CD4-positive, CD25-positive, alpha-beta regulatory T cell (primary cell): ENCODE measurements at places on chromosomes 5 and 9.

DNA sequence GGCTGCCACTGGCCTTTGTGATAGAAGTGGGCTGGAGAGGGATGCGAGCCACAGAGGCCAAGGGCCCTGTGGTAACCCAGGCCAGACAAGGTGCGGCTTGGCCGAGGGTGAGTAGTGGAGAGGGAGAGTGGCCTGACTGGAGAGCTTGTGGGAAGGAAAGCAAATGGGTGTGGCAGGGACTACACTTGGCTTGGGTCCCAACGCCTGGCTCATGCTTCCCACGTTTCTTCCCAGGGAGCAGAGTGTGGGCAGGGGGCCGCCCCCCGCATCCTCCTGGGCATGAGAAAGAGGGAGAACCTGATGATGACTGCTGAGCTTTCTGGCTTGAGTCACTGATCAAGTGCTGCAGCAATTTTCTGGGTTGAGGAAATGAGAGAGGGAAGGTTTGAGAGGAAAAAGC, 95.7 kb downstream of the ANKH start:
- no peak for DNase-seq

- DNase-seq = no peak
These were observed 48.8 kb downstream of the PAPPA start for GRCh38 chr9:116202219-116202912.

- DNase-seq = no peak
These were observed 1034.4 kb downstream of the CDH9 start for GRCh38 chr5:26003966-26004365.

DNA sequence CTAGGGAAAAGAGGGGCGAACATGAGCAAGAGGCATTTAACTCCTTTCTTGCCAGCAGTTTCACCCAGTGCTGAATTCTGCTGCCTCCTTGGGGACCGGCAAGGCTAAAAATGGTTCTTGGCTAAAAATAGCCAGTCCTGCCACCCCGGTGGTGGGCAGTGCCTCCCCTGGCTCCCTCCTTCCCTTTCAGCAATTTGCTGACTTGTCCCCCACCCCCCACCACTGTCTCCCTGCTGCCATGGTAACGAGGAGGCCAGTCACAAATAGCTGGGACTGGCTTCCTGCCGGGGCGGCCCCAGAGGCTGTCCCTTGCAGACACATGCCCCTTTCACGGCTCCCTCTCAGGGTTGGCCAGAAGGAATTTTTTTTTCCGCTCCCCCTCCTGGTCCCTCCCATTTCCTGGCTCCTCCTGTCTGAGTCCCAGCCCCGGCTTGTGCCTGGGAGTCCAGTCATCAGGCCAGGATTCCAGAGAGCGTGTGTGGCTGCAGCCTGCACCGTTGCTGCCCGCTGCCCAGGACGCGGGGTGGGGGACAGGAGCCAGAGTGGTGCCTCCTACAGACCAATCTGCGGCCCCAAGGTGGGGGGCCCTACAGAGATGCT, 130.3 kb downstream of the RGS3 start:
- peak; percentile 20 for DNase-seq

GRCh38 chr5:28549588-28549987, 1511.2 kb upstream of the CDH9 start:
- DNase-seq = no peak

DNA sequence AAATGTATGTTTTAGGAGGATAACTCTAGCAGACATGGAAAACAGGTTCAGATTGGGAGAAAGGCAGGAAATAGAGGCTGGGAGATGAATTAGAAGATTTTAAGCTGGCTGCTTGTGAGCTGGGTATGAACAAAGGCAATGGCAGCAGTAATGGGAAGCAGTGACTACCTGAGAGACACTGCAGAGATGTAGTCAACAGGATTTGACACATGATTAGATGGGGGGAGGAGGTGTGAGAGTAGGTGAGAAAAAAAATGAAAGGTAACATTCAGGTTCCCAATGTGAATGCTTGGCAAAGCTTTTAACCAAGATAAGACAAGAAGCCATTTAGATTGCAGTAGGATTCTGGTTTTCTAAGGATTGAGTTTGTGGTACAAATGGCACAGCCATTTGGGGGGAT, 22.8 kb upstream of the IFNE start:
- no peak for DNase-seq

DNA sequence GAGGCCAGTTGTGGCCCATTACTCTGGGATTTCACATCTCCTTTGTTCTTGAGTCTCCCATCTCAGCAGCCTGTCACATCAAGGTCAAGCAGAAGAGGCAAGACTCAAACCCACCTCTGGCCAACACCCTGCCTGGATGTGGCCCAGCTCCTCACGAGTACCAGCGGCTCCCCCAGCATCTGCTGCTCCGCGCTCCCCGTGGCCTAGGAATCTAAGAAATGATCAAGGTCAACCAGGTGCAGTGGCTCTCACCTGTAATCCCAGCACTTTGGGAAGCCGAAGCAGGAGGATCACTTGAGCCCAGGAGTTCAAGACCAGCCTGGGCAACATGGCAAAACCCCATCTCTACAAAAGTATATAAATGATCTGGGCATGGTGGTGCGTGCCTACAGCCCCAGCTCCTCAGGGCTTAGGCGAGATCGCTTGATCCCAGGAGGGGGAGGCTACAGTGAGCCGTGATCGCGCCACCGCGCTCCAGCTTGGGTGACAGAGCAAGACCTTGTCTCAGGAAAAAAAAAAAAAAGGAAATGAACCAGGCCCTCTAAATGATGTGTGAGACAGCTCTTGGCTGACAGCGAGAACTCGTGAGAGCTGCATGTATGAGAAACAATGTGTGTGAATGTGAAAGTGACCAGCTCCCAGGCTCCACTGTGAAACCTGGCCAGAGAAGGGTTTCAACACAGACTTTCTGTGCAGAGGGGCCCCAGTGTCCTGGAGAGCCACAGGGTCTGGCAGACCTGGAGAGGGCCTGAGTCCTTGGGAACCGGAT, 61.6 kb upstream of the ANGPTL2 start:
- no peak for DNase-seq

DNA sequence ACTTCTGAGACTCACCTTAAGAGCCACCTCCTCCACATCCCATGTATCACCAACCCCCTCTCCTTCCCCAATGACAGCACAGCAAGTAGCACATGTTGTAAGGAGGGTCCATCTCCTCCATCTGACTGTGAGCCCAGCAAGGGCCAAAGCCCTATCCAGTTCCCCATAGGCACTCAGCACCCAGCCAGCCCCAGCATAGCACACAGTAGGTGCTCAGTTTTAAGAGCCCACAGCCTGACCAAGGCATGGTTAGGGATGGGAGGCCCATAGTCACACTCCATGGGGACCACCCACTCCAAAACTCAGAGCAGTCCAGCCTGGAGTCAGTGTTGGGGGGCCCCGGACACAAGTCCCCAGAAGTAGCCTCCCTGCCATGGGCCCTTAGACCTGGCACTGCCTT, 205.7 kb downstream of the CDK5RAP2 start:
- no peak for DNase-seq

DNA sequence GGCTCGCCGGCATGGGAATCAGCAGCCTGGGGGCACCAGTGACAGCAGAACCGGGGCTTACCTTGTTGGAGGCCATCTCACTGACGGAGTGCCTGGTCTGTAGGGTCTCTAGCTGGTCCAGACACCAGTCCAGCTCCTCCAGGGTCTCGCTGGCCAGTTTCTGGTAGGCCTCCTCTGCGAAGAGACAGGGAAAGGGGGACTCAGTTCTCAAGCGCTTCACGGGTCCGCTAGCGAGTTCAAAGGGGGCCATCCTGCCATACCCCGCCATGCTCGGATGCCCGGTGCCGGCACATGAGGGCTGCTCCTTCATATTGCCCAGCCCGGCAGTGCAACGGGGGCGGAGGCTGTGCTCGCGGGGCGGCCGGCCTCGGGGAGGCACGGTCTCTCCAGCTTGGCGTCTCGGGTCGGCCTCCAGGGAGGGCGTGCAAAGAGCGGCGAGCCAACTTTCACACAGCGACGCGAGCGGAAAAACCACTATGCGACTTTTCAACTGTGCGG, 456.0 kb downstream of the RAB3C start:
- no peak for DNase-seq

- DNase-seq = no peak
These were observed 1005.0 kb upstream of the CDH10 start for GRCh38 chr5:25649628-25650265.

GRCh38 chr5:16916262-16916878, 19.7 kb downstream of the MYO10 start:
- no peak for DNase-seq

GRCh38 chr5:141945511-141946051, 12.4 kb downstream of the PCDH12 start:
- DNase-seq = no peak

GRCh38 chr5:154220625-154221024, 30.1 kb downstream of the GALNT10 start:
- no peak for DNase-seq

- peak; percentile 74 for DNase-seq
These were observed 2.8 kb downstream of the DCAF12 start for GRCh38 chr9:34123682-34124081.

DNA sequence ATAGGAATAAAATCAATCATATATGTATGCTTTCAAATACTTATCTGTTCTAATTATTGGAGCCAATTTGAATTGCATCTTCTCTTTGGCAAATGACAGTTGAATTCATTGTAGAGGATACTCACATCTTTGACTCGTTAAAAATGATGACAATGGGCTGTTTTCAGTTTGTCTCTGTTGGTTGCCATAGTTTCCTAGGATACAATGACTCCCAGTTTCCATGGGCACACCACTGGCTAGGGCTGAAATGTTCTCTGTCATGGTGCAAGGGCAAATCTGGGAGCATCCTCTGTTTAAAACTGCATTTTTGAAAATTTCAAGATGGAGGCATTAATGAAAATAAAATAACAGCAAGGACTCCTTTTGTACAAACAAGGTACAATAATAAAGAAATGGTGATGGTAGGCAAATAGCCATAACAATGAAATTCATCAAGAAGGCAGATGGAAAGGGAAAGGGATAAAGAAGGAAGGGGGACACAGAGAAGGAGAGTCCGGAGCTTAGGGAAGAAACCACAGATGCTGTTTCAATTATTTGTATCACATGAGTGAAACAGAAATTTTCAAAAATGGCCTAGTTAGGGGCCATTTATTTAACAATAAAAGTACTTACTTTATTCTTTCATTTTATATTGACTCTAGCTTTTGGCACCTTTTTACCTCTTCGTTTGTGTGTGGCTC, 378.8 kb upstream of the SEMA6A start:
- DNase-seq = no peak

GRCh38 chr9:123375469-123376132, 19.6 kb downstream of the CRB2 start:
- no peak for DNase-seq

DNA sequence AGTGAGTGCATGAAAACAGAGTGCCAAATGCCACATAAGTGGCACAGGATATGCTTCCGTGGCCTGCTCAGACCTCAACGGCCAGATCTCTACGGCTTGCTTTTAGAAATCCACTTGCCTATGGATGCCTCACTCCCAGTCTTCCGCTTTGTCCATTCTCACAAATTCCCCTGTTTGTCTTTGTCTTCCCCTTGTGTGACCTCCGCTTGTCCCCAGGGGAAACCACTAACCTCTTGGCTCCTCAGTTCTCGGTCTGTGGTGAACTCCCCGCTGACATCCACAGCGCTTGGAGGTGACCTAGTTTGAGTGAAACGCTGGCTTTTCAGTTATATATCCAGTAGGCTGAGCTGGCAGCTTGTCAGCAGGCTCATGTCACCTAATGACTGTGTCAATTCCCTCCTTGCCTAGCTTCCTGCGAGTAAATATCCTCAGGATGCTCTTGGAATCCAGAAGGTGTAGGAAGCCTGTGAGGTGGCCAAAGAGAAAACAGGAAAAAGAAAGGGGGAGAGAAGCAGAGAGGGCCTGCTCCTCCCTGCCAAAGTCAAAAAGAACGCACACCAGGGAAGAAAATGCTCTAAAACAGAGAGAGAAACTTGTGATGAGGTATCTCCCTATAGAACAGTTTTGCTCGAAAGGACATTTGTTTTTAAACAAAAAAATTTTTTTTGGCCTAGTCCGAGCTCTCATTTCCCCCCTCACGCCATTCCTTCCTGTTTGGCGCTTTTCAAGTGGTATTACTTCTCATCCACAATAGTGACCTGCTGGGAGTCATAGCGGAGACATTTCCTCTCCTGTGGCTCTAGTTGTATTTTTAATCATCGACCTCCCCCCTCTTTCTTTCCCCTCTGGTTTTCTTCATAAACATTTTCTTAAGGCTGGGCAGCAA, 101.6 kb upstream of the SPRY4 start:
- no peak for DNase-seq

DNA sequence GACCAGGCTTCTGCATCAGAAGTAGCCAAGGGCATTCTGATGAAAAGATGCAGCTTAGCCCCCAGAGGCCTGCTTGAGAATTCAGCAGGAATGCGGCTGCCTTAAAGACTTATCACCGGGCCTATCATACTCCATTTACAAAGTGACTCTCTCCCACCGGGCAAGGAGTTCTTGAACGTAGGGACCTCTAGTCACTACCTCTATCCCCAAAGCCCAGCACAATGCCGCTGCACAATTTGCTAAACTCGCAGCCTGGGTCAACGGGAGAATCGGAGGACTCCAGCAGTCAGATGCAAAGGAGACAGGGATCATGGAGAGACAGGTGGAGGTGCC, 661 bp downstream of the PDCL start:
- no peak for DNase-seq

DNA sequence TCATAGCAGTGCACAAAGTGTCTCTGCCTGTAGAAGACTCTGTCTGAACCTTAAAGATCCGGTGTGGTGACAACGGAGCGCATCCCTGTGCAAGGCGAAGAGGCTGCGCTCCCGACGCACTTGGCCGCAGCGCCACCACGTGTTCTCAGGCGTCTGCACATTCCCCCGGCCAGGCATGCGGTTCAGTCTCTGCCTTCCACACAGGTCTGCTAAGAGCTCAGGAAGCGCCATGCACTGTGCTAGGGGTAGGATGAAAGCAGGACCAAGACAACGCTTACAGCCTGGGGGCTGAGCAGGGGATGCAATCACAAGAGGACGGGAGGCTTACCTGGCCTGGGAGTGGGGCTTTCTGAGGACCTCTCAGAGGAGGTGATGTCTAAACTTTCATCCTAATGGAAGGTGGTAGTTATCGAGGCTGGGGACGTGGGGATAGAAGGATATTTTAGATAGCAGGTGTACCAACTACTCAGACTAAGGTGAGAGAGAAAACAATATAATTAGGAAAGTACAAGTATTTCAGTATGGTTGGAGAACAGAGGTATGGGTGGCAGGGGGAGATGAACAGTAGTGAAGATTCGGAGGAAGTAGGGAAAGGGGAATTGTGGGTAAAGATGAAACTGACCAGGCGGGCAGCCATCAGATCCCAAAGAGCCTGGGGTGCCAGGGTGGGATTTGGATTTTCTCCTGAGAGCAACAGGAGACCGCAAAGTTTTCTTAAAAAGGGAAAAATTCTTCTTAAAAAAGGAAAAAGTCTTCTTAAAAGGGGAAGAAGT, 13.3 kb downstream of the CAPSL start:
- DNase-seq = peak; percentile 87

GRCh38 chr5:84680908-84681307, 296.2 kb upstream of the EDIL3 start:
- DNase-seq = no peak

GRCh38 chr5:31193591-31194467, at the start of gene CDH6:
Gene CDH6 (plus strand): TSS chr5:31193686. CDS start chr5:31267474, 73,788 bp downstream.
- DNase-seq = no peak

GRCh38 chr5:66213533-66213932, 69.4 kb downstream of the SREK1 start:
- DNase-seq = no peak

- DNase-seq = no peak
These were observed 45.0 kb downstream of the ELL2 start for GRCh38 chr5:95916687-95917085.

- DNase-seq = no peak
These were observed 614.1 kb downstream of the PTPRD start for GRCh38 chr9:9998491-9999287.

GRCh38 chr9:6708732-6709131, 49.0 kb upstream of the KDM4C start:
- DNase-seq = no peak

GRCh38 chr5:160199410-160199911, 29.8 kb upstream of the FABP6 start:
- peak; percentile 47 for DNase-seq
